ENCODE measurements at places on chromosomes 12 and 14.

- no peak for DNase-seq
Measured at GRCh38 chr12:116026768-116027550, 250.5 kb downstream of the MED13L start.

DNA sequence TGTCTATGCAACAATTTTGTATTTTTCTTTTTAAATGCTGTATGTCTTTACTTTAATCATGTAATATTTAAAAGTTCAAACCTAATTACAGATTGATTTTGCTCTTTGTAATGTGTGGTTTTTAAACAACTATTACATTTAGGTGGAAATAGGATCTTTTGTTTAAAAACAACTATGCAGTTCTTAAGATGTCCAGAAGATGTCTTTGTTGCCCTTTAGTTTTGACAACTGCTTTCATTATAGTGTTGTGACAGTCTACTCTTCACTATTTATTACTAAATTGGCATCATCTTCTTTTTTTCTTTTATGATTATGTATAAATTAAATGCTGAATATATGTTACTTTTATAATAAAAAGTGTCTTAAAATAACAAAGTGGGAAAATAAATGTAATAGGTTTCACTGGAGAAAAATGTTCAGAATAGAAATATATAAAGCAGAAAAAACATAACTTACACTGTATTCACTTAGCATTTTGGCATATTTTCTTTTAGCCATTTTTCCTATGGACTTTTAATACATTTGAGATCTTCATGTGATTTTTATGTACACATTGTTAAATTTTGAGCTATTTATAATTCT is 27.1 kb upstream of the PCNX4 start:
- DNase-seq: peak; percentile 58

GRCh38 chr12:112191201-112191600 is 65.8 kb downstream of the TRAFD1 start:
- DNase-seq: no peak

GRCh38 chr14:22556021-22556989 is 32.7 kb downstream of the DAD1 start:
- no peak for DNase-seq
